ENCODE measurements at places on chromosomes 2 and 18.

DNA sequence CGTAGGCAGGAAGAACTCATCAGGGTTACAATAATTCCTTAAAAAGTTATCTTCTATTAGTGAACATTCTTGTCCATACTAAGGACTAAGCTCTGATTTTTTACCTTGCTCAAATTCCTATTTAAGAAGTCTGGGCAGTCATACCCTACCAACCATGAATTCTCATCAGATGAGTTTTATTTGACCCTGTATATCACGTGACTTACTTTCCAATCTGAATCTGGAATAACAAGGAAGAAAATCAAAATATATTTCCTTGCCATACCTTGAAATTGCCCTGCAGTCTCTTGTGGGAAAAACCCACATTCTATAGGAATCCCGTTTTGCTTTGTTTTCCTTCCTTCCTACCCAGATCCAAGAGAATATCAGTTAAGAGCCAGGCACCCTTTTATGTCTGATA is 352.7 kb downstream of the AKAIN1 start:
- DNase-seq: no peak

DNA sequence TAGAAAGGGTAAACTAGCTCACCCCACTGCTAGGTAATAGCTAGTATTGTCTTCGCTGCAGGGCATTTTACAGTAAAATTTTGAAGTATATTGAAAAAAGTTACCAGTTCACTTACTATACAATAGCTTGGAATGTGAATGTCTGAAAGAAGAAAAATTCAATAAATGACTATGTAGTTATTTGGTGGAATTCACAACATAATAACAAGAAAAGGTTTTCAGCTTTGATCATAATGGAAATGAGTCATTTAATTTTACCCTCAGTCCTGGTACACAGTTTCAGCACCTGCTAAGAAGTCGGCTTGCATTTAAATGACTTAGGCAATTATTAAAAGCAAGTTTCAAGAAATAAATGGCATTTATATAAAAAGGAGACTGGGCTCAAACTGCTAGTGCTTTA is 90.4 kb downstream of the NUP35 start:
- DNase-seq: no peak

GRCh38 chr18:48475635-48476549 is 62.9 kb upstream of the CTIF start:
- peak; percentile 84 for DNase-seq

GRCh38 chr2:222399038-222399783 is 25.1 kb upstream of the SGPP2 start:
- no peak for DNase-seq

GRCh38 chr2:54927751-54928615 is 122.3 kb downstream of the RTN4 start:
- DNase-seq: no peak

GRCh38 chr18:73101977-73102376 is 234.2 kb upstream of the NETO1 start:
- peak; percentile 27 for DNase-seq

- DNase-seq: peak; percentile 13
Observed at GRCh38 chr2:21423854-21424253, 300.1 kb downstream of the TDRD15 start.
